ENCODE measurements at places on chromosomes 6 and 20.

DNA sequence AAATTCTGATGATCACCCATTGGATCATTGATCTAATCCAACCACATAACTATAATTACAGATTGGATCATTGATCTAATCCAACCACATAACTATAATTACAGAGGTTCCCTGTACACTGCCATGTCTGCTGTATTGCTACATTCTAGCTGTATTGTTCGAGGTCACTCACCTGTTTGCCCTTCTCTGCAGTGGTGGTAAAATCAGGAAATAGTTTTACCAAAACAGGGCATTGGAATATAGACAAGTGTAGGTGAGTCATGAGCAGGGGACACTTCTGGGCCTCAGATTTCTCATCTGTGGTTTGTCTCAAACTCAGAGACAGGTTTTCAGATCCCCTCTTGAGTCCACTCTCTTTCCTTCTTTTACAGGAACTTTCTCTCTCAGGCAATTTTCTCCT is 9.0 kb upstream of the AFDN start:
- no peak for DNase-seq

- no peak for DNase-seq
These were observed 97.5 kb downstream of the ZMYND8 start for GRCh38 chr20:47258745-47259695.

GRCh38 chr6:31452859-31453258 is 45.1 kb upstream of the MICB start:
- no peak for DNase-seq

GRCh38 chr6:86682297-86682696 is 255.0 kb upstream of the HTR1E start:
- DNase-seq: no peak

DNA sequence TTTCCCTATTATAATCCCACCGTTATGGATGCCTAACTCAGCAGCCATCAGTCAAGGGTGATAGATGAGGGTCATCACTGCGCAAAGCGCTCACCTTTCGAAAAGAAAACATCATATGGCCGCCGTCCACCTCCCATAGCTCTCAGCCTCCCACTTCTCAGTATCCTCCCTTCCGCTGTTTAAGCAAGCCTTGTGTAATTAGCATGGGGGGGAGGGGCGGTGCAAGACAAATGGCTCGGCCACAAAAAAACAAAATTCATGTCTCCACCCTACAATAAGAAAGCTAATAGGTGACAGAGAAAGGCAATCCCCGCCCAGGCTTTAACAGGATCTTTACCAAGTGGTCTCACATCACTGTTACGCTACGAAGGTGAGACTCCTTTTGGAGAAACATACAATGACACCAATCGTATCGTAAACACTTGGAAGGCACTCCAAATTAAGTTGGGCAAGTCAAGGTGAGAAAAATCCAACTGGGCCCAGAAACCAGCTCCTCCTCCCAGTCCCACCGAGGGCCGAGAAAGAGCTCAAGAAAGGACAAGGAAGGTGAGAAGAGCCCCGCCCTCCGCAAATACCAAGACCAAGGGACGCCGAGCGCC is 645 bp downstream of the DDX39B start:
- peak; percentile 89 for DNase-seq

DNA sequence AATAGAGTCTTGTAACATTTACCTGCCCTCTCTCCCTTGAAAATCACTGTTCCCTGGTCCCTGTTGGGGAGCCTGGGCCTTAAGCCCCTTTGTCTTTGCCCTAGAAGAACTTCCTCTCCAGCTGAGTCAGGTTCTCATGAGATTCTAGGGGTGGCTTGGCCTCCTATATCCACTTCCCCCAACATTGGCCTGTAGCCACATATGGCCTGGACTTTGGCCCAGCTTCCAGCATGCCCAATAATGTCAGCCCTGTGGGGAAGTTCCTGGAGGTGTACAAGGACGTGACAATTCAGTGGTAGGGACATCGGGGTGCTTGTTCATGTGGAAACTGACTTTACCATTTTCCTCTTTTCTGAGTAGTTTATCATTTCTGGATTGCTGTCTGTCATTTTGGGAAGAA is 17.2 kb upstream of the MAS1L start:
- DNase-seq: no peak

DNA sequence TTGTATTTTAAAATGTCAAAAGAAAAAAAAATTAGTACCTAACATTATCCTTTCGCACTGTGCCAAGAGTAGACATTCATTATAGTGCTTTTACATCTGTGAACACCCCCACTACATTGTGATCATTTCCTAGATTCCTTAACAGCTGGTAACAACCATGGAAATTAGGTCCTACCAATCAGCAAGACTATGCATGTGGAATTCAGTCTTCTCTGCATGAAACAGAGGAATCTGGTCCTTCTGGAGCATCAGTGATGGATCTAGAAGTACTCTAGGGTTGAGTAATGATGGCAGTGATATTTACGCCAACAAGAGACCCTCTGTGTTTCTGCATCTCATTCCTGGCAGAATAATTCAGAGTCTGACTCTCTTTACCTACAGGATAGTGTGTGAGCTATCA is 9.4 kb downstream of the OR12D1 start:
- DNase-seq: no peak

DNA sequence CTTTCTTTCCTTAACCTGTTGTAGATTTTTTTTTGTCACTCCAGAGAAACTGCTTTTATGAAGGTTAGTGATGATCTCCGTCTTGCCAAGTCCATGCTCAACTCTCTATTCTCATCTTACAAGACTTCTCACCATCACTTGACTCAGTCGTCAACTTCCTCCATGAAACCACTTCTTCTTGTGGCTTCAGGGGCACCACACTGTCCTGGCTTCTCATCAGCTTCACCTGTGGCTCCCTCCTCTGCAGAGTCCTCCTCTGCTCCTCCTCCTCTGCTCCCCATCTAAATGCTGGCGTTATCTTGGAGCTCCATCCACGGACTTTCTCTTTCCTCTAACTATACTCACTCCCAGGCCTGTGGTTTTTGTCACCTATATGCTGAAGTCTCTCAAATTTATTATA is 187.5 kb downstream of the BACH2 start:
- no peak for DNase-seq

GRCh38 chr6:99178168-99178567 is 171.3 kb downstream of the FAXC start:
- DNase-seq: no peak

- no peak for DNase-seq
These were observed 3.5 kb downstream of the TBPL1 start for GRCh38 chr6:133956416-133957049.

DNA sequence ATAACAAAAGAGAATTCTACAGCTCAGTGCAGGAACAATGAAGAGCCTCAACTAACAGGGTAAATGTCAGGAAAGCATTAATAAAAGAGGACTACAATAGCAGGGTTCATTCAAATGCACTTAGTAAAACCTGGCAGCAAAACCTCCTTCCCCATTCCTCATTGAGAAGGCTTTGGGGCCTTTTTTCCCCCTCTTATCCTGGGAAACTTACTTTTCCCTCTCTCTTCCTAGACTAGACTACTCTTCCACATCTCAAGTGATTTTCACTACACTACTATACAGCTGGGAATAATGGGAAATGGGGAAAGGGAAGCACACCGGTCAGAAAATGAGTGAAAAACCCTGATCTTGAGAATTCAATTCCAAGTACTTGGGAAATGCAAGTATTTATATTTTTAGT is 10.1 kb downstream of the ROMO1 start:
- no peak for DNase-seq

- DNase-seq: peak; percentile 48
These were observed 167.4 kb downstream of the ZMYND8 start for GRCh38 chr20:47189060-47189459.

DNA sequence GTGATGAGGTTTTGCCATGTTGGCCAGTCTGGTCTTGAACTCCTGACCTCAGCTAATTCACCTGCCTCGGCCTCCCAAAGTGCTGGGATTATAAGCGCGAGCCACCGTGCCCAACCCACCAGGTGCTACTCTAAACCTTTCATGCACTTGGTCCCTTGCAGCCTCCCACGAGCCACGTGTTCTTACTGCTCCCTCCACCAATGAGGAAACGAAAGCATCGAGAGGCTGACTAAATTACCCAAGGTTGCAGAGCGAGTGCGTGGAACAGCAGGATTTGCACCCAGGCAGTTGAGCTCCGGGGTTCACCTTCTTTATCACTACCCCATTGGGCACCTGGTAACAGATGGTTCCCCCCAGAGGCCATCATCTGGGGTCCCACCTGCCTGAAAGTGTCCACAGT is 208.3 kb downstream of the LY86 start:
- no peak for DNase-seq

DNA sequence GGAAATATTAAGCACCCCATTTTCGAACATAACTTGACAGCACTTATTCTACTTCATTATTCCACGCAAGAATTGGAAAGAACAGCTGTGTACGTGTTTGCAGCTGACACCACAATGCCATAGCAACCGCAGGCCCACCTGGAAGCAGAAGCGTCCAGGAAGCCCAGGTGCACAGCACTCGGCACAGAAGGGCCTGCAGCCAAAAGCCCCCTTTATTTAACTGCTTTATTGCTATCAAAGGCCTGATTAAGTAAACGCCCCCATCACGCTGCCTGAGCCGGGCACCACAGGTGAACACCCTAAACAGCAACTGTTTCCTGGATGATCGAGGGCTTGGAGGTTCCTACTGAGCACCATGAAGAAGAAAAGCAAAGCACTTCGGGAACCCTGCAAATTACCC is 6.3 kb downstream of the TAF4 start:
- DNase-seq: no peak

DNA sequence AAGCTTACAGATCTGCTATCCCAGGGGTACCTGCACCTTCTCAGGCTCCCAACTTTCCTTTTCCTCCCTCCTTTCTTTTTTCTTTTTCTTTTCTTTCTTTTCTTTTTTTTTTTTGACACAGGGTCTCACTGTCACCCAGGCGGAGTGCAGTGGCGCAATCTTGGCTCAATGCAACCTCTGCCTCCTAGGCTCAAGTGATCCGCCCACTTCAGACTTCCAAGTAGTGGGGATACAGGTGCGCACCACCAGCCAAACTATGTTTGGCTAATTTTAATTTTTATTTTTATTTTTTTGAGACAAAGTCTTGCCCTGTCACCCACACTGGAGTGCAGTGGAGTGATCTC is 36.0 kb downstream of the PIM1 start:
- DNase-seq: no peak

DNA sequence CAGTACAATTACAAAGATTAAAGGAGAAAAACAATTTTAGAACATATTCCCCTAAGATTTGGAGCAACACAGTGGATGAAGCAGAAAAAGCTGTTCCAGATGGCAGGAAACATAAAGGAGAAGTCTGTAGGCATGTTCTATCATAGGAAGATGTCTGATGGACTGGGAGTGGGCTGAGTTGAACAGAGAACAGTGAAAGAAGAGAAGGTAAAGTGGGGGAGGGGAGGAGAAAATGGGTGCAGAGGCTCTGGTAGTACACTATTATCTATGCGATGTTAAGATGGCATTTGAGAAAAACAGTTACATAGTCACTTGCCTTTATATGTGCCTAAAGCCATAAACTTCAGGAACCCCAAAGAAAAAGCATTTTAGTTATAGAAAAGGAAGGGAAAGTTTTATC is 4.2 kb upstream of the PHIP start:
- DNase-seq: no peak

- peak; percentile 34 for DNase-seq
These were observed 12.7 kb downstream of the BFSP1 start for GRCh38 chr20:17518339-17519052.

- DNase-seq: no peak
These were observed 128.9 kb downstream of the SYNDIG1 start for GRCh38 chr20:24598346-24598745.

GRCh38 chr6:127690092-127690491 is 113.1 kb downstream of the C6orf58 start:
- DNase-seq: peak; percentile 14
